Cerebellum (tissue), 4 donors: ENCODE measurements at places on chromosomes 5 and 9.
A peak's percentile ranks its signal among the peaks of the same experiment; 100 is the strongest.

- DNase-seq: no peak
Observed at GRCh38 chr5:133278317-133278716, 226.5 kb downstream of the HSPA4 start.

DNA sequence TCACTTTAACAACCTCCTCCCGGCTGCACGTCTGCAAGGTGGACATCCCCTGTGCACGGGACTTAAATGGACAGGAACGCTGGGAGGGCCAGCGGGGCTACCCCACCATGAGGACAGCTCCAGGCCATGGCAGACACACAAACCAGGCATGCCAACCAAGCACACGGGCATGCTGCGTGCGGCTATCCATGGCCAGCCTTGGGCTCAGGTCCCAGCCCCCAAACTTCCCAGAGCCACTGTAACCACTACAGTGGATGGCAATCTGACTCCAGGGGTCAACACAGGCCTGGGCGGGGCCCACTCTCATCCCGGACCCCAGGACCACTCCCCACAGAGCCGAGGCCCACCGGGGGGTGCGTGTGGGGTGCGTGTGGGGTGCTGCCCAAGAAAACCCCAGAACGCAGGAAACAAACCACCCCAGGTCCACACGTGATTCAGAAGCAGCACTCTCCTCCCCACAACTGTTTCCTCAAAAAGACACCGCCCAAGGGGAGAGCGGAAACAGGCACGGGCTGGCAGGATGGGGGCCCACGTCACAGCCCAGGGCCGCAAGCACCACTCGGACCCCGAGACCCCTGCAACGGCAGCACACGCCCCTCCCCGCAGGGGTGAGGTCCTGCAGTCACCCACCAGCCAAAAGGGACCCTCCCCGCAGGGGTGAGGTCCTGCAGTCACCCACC is 7.4 kb downstream of the SLC12A7 start:
- no peak for DNase-seq

GRCh38 chr5:51399643-51400006 is 16.4 kb downstream of the ISL1 start:
- DNase-seq: no peak

DNA sequence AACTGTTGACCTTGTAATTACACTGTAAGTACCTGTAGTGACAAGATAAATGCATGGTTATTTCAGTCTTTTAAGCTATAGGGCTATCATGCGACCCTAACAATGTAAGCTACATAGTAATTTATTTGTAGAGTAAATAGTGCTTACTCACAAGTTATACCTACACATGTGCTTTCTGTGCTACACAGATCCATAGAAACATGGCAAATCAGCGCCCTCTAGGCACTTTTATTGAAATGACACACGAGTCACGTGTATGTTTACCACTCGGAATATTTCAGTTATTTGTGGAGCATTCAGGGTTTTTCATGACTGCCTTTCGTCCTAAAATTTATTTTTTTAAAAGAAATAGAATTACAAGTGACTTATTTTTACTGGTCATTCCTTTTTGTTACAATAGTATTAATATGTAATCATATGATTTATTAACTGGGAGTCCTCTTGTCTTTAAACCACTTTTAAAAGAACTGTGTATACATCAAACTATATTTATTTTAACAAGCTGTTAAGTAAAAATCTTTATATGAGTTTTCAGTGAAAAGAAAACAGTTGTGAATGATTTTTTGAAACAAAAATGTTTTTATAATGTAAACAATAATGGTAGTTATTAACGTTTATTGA is 1242.3 kb upstream of the WWC1 start:
- DNase-seq: peak; percentile 2

GRCh38 chr5:181133610-181134231 is 2.8 kb upstream of the OR2V1 start:
- no peak for DNase-seq

GRCh38 chr5:78594610-78595457 is 53.7 kb downstream of the LHFPL2 start:
- DNase-seq: no peak

DNA sequence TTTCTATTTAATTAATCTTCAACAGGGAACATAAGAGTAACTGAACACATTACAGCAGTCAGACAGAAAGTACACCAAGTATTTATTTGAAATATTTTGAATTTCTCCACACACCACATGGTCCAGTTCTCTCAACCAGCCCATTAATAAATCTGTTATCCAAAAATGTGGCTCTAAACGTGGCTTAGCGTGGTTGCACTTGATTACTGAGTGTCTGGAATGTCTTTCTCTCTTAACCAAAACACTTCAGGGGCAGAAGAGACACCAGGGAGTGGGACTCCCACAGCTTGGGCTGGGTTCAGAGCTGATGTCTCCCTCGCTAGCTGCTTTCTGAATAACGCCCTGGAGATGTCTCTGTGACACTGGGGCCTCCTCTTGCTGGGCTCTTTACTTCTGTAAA is 52.6 kb upstream of the FANCC start:
- DNase-seq: no peak

GRCh38 chr5:43376496-43377140 is 35.6 kb downstream of the CCL28 start:
- DNase-seq: no peak

DNA sequence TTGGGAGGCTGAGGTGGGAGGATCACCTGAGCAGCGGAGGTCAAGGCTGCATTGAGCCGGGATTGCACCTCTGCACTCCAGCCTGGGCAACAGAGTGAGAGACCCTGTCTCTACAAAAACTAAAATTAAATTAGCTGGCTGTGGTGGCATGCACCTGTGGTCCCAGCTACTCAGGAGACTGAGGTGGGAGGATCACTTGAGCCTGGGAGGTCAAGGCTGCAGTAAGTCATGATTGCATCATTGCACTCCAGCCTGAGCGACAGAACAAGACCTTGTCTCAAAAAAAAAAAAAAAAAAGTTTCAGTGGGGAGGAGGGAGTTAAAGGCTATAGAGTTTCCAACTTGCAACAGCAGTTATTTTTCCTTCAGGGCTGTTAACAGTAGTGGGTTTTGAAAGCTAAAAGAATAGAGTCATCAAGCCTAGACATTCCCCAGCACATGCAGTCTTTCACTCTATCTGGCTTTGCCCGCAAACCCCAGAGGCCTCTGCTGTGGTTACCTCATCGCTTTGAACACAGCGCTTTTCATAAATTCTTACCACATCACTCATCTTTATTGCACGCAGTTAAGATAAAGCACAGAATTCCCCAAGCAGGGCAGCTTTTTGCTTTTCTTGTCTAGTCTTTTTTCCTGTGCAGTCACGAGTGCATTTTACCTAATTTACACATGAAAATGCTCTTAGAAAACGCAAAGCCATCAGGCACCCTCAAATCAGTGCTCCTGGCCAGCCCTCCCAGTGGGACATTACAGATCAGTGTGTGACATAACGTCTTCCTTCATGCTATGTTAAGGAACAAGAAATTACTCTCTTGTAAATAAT is 8.7 kb upstream of the SLC2A8 start:
- DNase-seq: no peak

DNA sequence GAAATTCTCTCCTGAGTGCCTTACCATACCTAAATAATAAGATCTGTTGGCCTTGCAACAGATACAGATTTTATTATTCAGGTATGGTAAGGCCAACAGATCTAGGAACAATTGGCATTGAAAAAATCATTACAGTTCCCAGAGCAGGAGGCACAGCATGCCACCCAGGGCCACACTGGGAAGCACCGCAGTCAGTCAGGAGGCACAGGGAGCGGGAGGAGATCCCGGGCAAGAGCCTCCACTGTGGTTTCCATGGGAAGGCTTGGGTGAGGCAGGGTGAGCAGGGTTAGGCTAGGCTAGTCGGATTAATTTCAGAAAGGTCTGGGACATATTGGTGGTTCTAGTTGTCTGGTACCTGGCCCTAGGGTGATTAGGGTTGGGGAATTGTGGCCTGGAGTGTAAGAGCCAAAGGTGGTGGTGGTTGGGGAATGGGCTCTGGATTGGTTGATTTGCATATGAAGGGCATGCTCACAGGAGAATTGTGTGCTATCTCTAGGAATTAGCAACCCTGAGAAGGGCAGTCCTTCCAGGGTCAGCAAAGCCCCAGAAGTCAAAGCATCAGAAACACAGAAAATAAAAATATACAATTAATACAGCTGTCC is 111.4 kb downstream of the PDE8B start:
- DNase-seq: no peak

DNA sequence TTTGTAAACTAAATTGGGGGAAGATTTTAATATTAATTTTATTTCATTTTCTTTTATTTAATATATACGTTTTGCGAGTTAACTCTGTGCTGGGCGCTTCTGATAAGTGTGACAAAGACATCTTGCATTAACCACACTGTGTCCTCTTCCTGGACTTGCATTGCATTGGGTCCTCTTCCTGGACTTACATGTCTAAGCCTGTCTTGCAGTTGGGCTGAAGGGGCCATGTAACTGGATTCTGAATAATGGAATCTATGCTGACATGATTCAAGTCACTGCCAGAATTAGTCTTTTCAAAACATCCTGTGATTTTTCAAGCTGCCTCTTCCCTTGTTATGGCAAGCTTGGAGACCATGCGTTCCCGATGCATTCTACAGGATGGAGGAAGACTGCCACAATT is 122.6 kb downstream of the TRIM32 start:
- DNase-seq: no peak

GRCh38 chr5:170430866-170431437 is 41.8 kb upstream of the KCNMB1 start:
- no peak for DNase-seq

- DNase-seq: no peak
Observed at GRCh38 chr5:171390883-171391677, 3.4 kb downstream of the NPM1 start.

GRCh38 chr5:72106817-72107130 is 501 bp upstream of the MAP1B start:
- DNase-seq: no peak

DNA sequence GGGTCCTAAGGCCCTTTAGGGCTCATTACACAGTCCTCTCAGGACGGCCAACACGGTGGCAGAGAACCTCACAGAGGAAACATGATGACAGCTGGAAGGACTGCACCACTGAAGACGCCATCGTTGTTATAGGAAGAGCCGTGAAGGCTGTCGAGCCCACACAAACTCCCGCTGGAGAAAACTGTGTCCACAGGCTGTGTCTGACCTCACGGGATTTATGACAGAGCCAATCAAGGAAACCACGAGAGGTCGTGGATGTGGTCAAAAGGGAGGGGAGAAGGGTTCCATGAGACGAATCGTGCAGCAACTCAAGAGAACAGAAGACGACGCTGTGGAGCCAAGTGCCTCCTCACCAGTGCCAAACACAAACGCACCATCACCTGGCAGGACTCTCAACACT is 12.2 kb downstream of the QSOX2 start:
- no peak for DNase-seq

DNA sequence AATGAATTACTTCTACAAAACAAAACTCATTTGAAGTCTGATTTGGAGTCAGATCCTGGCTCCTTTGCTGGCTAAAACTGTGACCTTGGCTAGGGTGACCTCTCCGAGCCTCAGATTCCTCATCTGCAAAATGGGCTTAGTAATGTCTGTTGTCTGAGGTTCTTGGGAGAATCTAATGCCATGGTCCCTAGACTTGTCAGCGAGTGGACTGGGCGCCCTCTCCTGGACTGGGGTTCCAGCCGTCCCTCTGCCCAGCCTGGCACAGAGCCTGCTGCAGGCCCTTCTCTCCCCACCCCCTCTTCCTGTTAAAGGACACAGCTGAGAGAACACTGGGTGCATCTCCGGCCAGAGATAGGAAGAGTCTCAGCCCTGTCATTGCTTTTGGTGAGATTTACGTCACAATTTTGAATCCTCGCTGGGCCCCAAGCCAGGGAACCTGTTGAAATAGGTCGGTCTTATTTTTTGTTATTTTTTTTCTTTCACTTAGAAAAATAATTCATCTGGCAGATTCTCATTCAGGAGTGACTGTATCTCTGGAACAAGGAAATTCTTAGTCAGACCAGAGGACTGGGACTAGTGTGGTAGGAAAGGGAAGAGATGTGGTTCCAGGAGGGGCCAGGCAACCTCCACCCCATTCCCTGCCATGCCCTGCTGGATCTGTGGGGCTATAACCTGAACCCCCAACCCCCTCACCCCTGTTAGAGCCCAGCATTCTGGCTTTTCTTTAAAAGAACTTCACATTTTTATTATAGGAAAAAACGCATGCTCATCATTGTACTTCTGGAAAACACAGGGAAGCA is 48.2 kb upstream of the RPL26L1 start:
- DNase-seq: no peak

- no peak for DNase-seq
Observed at GRCh38 chr9:74810200-74810599, 77.5 kb downstream of the TRPM6 start.

GRCh38 chr5:135694906-135695305 is 116.1 kb upstream of the CXCL14 start:
- no peak for DNase-seq

GRCh38 chr9:12391839-12392509 is 301.2 kb upstream of the TYRP1 start:
- no peak for DNase-seq

GRCh38 chr9:74718709-74719108 is 169.0 kb downstream of the TRPM6 start:
- no peak for DNase-seq

DNA sequence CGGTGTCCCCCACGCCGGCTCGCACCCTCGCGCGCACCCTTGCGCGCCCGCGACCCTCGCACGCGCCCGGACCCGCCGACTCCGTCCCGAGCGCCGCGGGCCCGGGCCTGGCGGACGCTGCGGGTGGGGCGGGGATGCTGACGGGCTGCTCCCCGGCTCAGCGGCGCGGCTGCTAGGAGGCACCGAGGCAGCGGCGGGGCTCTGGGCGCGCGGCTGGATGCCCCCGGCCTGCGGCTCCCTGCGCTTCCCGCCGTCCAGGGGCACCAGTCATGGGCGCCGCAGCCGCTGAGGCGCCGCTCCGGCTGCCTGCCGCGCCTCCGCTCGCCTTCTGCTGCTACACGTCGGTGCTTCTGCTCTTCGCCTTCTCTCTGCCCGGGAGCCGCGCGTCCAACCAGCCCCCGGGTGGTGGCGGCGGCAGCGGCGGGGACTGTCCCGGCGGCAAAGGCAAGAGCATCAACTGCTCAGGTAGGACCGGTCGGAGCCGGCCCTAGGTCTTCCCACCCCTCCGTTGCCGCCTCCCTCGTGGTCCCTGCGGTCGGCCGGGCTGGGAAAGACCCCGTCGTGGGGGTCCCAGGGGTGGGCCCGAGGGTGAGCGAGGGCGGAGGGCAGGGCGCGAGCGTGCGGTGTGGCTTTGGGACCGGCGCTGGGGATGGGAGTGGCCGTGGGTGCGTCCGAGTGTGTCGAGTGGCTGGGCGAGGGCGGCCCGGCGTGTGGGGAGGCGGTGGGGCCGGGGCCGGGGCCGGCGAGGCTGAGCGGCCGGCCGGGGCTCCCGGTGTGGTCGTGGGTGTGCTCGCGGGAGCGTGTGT is 530 bp downstream of the TMEFF1 start:
- peak; percentile 18 for DNase-seq

- DNase-seq: peak; percentile 17
Observed at GRCh38 chr5:137808503-137809135, 54.5 kb upstream of the HNRNPA0 start.

- no peak for DNase-seq
Observed at GRCh38 chr9:137969008-137969407, 91.4 kb downstream of the CACNA1B start.

- DNase-seq: no peak
Observed at GRCh38 chr9:38015266-38015665, 53.8 kb downstream of the SHB start.

- DNase-seq: no peak
Observed at GRCh38 chr9:6272229-6272598, 56.0 kb upstream of the TPD52L3 start.
